ENCODE measurements at places on chromosomes 3 and 15.

GRCh38 chr15:60407415-60407805 lies 9.6 kb upstream of the ANXA2 start:
- DNase-seq = no peak

DNA sequence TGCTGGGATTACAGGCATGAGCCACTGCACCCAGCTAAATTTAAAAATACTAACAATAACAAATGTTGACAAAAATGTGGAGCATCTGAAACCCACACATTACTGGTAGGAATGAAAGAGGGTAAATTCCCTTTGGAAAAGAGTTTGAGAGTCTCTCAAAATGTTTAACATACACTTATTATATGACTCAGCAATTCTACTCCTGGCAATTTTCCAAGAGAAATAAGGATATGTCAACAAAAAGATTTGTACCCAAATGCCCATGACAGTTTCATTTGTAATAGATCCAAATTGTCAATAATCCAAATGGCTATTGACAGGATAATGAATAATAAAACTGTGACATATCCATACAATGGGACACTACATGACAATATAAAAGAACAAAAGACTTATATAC lies 9.0 kb downstream of the HCLS1 start:
- no peak for DNase-seq

- DNase-seq = no peak
Measured at GRCh38 chr3:111210003-111210711, 138.5 kb downstream of the NECTIN3 start.

GRCh38 chr3:129211772-129212171 lies 28.1 kb upstream of the CNBP start:
- DNase-seq = no peak

- no peak for DNase-seq
Measured at GRCh38 chr3:104069114-104069513, 1297.6 kb upstream of the ALCAM start.

GRCh38 chr3:178810181-178810580 lies 261.4 kb downstream of the ZMAT3 start:
- DNase-seq = no peak

- DNase-seq = no peak
Measured at GRCh38 chr15:58966698-58967097, 20.8 kb upstream of the RNF111 start.

DNA sequence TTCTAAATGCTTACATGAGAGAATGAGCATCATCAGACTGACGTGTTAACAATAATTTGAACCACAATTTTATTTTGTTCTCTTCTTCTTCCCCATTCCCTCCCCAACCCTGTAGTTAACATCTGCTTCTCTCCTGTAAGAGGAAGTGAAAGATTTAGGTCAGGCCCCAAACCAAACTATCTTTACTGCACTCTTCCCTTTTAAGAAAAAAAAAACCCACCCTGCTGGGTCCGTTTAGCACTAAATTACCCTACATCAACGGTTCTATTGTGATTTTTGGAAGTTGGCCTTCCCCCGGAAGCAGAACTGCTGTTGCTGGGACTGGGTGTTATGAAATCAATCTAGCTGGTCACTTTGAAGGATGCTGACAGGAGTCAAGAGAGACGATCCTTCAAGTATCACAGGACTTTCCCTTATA lies 49.4 kb downstream of the NFKBIZ start:
- DNase-seq = no peak

DNA sequence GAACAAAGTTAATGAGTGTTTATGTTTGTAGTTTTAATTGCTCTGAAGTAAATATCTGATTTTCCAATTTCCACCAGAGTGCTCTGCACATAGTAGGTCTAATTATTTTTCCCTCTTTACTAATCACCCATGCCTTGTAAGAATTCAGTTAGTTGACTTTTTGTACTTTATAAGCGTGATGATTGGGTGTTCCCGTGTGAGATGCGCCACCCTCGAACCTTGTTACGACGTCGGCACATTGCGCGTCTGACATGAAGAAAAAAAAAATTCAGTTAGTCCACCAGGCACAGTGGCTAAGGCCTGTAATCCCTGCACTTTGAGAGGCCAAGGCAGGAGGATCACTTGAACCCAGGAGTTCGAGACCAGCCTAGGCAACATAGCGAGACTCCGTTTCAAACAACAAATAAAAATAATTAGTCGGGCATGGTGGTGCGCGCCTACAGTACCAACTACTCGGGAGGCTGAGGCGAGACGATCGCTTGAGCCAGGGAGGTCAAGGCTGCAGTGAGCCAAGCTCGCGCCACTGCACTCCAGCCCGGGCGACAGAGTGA lies 507 bp upstream of the VHL start:
- no peak for DNase-seq

- no peak for DNase-seq
Measured at GRCh38 chr3:21436835-21437234, 314.2 kb downstream of the ZNF385D start.

- DNase-seq = no peak
Measured at GRCh38 chr3:69324362-69325025, 61.4 kb downstream of the FRMD4B start.

- no peak for DNase-seq
Measured at GRCh38 chr15:80856809-80857377, 77.7 kb downstream of the CEMIP start.

GRCh38 chr3:149655826-149656574 lies 1.8 kb downstream of the WWTR1 start:
- DNase-seq = no peak

- no peak for DNase-seq
Measured at GRCh38 chr3:194935632-194936470, 250.2 kb downstream of the FAM43A start.

- DNase-seq = no peak
Measured at GRCh38 chr3:4207672-4208071, 95.5 kb upstream of the SETMAR start.

DNA sequence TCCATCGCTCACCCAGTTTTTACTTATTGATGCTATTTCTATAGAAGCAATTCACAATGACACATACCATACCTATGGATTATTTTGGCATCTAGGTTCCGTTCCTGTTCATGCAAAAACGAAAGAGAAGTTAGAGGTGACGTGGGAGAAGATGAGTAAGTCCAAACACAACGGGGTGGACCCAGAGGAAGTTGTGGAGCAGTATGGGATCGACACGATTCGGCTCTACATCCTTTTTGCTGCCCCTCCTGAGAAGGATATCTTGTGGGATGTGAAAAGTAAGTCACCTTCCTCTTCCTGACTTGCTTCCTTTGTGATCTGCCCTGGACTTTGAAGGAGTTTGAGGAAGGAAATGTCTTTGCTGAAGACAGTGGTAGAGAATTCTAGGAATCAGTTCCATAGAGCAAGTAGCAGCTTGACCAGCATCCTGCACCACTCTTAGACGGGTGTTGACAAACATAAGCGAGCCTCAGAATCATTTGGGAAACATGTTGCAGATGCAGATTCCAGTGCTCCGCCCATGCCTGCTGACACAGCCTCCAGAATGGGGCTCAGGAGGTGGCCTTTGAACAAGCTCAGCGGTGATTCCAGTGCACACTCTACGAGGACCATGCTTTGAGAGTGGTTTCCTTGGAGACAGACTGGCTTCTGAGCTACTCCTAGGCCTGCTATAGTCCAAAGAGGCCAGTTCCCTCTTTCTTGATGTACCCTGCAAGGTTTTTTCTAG lies 78.4 kb upstream of the LIMD1 start:
- no peak for DNase-seq

GRCh38 chr3:5218815-5219214 lies 31.3 kb downstream of the EDEM1 start:
- no peak for DNase-seq

DNA sequence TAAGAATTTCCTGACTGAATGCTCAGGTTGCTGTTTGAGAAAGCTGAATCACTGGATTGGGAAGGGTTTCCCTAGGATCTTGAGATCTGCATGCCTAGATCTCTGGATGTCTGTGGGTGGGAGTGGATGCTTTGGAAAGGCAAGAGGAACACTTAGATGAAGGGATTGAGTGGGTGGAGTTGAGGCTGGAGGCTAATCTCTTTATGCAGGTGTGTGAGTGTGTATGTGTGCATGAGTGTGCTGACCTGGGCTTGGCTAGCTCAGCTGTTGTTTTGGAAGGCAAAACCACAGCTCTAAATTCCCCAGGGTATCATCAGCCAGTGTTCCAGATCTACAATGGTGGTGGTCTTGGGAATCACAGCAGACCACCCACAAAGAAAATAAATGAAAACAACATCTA lies 60.5 kb downstream of the CLDN1 start:
- no peak for DNase-seq

DNA sequence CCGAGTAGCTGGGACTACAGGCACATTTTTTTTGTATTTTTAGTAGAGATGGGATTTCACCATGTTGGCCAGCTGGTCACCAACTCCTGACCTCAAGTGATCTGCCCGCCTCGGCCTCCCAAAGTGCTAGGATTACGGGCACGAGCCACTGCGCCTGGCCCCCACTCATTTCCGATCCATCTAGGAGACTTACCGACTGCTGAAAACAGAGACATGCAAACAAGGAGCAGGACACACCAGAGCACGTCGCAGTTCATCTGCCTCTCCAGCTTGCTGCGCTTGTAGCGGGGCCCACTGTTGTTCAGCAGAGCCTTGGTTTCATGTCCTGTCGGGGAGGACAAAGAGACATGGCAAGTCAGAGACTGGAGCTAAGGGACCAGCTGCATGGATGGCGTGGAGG lies 137.4 kb downstream of the ATP10A start:
- DNase-seq = no peak

All from stimulated activated CD4-positive, alpha-beta T cell treated with anti-CD3 and anti-CD28 coated beads, Interleukin-15, amount 100 ng/mL, for 48 hours (primary cell).